CD4-positive, alpha-beta memory T cell (primary cell): ENCODE measurements at places on chromosomes 3 and 15. TPM values are rescaled to one million over a fixed set of nuclear protein-coding genes. Genes with fewer than 3 reads are reported as not detected.

The DUOXA2 gene
- not detected for total RNA-seq

GRCh38 chr3:7607676-7608075 is 746.8 kb downstream of the GRM7 start:
- DNase-seq, result no peak

- no peak for DNase-seq
These were observed 22.3 kb downstream of the FBXL2 start for GRCh38 chr3:33299395-33300081.

The MRAS gene
- total RNA-seq, result 1.3 TPM

The TRAT1 gene
- 169 TPM for total RNA-seq

The GOLGA8G gene
- total RNA-seq, result not detected
